Hepatocyte (in vitro differentiated cells): ENCODE measurements at places on chromosomes 5 and 9. TPM values are rescaled to one million over a fixed set of nuclear protein-coding genes. Genes with fewer than 3 reads are reported as not detected.

The DPH7 gene
- total RNA-seq = 26.8 and 28.3 TPM in 2 replicates

The PSD2 gene
- not detected in 2 replicates for total RNA-seq

The TYRP1 gene
- total RNA-seq = 6.4 and 6.5 TPM in 2 replicates

The COL5A1 gene
- 163 and 342 TPM in 2 replicates for total RNA-seq

The EPB41L4A gene
- 11.4 and 12.9 TPM in 2 replicates for total RNA-seq

The CD72 gene
- total RNA-seq = 1.9 and 2.0 TPM in 2 replicates

- DNase-seq = peak; percentile 57
These were observed 16.1 kb downstream of the SNX18 start for GRCh38 chr5:54533541-54534190.

- DNase-seq = no peak
These were observed 513.6 kb downstream of the SLCO4C1 start for GRCh38 chr5:101782352-101783103.

GRCh38 chr5:34803974-34804732 lies 34.8 kb upstream of the TTC23L start:
- DNase-seq = no peak

DNA sequence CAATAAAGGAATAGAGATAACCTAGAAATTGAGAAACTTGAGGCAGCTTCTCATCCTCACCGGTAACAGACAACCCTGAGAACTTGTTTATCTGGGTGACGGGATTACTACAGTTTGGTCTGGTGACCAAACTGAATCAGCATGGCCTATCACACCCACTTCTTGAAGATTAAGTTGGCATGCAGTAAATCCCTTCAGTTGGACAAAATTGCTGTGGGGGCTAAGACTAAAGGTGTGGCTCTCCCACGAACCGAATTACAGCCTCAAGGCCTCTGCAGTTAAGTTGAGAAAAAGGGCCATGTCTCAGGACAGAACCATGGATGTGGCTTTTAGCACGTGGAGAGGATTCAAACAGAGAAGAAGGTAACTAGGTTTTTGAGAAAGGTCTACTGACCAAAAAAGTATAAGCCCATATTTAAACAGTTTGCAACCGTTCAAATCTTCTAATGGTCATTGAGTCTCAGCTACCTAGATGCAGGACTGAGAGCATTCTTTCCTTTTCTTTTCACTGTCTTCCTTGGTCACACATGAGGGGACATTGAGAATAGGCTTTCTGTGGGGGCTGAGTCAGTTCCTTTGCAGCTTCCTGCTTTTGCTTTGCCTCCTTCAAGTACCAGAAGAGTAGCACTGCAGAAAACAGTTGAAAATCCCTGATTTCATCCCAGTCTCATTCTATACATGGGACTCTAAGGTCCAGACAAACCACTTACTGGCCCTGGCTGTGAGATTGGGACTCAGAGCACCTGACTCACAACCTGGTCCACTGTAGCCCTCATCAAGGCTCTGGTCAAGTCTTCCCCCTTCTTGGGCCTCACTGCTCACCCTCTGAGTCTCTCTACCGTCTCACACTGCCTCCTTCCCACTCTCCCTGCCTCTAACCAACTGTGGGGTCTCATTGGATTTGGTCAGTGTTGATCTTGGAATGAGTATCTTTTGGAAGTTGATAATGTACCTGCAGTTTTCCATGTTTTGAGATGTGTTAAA lies 30.9 kb downstream of the PDE6A start:
- no peak for DNase-seq

DNA sequence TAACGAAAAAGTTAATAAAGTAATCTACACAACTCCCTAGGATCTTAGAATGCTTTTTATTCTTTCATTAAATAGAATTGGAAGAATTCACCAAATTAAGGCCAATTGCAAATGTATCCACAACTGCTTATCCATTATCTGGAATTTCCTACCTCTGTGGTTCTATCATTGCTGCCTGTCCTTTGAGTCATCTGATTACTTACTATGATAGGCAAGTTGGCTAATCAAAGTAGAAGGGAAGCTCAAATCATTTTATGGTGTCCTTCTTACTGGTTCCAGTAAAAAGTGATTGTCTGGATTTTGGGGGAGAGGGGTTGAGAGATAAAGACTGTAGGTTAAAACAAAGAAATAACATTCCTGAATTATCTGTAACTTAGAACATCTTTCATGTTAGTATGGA lies 161.4 kb upstream of the GNA14 start:
- no peak for DNase-seq

DNA sequence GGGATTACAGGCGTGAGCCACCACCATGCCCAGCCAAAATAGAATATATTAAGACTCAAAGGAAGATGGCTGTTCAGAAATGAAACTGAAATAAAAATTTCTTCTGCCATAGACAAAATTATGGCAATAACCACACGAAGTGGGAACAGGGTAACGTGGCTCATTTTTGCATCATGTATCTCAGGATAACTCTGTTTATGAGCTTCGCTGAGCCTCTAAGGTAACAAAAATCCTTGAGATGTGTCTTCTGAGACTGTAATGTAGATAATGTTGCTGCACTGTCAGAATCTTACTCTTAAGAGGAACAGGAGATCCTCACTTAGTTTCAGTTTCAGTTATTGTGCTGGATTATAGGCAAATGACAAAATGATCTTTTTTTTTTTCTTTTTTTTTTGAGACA lies 153.8 kb downstream of the GOLPH3 start:
- DNase-seq = no peak

- peak; percentile 41 for DNase-seq
These were observed 76.8 kb downstream of the STK10 start for GRCh38 chr5:172110921-172111851.

GRCh38 chr5:133738271-133738670 lies 125.9 kb upstream of the FSTL4 start:
- DNase-seq = no peak

DNA sequence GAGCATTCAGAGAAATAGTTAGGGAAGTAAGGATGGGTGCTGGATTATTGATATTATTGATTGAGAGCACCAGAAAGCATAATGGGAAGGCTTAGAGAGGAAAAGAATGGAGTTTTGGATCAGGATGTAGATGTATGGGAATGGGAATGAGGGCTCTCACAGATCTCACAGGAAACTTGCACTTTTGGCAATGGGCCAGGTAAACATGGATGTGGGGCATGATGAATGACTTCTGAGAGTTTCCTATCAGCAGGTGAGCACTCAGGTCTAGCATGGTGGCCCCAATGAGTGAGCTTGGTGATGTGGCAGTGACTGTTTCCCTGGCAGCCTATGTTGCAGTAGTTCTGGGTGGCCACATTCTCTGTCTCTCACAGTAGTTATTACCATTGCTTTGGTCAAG lies 283.8 kb downstream of the FBXL7 start:
- no peak for DNase-seq

GRCh38 chr9:134653259-134654009 lies 11.8 kb downstream of the COL5A1 start:
- DNase-seq = no peak

GRCh38 chr9:127751269-127752054 lies 16.4 kb upstream of the TOR2A start:
- DNase-seq = peak; percentile 64

- DNase-seq = no peak
These were observed 304.1 kb upstream of the PANK3 start for GRCh38 chr5:168883281-168883741.

DNA sequence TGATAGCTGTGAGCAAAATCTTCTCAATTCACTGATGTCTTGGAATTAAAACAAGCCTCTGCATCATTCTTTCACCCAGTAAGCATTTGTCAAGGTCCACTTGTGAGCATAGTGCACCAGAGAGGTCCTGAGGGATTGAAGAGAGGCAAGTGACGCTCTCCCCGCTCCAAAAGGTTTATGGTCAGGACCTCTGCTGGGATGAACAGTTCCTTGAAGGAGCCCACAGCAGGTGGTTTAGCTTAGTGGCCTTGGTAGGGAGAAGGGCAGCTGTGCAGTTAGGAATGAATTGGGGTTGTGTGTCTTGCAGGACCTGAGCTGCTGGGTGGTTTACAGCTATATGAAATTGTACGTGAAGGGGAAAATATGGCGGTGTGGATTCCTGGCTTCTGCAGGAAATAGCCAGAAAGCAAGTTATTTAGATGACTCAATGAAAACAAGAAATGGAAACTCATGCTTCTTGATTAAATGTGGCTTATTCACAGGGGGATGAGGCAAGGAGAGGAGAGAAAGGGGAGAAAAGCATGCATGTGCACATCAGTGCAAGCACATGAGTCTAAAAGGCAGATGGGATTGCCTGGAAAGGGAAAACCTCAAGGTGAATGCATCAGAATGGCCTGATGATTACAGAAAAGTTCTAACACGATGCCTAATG lies 42.0 kb downstream of the SUB1 start:
- DNase-seq = no peak

DNA sequence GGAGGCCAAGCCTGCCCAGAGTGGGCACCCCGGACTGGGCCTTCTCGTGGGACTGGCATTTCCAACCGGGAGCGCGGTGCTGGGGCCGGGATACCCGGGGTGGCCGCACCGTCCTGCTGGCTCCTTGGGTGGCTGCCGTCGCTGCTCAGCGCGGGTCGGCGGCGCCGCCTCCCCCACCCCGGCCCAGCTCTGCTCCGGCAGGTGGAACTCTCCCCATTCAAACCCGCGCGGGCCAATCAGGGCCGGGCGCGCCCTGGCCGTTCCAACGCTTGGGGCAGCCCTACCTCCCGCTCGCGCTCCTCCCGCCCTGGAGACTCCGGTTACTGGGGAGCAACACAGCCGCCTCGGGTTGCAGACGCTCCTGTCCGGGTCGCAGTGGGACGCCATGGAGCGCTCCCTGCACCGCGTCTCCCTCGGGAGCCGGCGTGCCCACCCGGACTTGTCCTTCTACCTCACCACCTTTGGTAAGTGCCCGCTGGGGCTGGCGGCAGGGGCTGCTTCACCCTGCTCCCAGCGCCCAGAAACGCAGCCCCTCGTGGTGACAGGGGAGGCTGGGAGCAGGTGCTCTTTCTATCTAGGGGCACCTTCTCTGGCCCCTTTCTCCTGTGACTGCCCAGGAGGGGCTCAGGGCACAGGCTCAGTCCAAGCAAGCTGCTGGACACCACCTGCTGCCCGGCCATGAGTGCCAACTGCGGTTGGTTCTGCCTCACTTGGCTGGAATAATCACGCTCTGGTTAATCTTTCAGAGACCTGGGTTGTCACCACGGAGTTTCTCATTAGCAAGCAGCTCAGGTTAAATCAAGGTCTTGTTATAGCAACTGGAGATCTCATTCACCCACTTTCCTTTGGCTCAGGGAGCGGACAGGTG lies at the start of gene RGS3:
Gene RGS3, plus strand, starts transcription at position 310 of the 868 bp plus-strand sequence. Its CDS starts 76 bp downstream, at position 386.
- DNase-seq = peak; percentile 75

DNA sequence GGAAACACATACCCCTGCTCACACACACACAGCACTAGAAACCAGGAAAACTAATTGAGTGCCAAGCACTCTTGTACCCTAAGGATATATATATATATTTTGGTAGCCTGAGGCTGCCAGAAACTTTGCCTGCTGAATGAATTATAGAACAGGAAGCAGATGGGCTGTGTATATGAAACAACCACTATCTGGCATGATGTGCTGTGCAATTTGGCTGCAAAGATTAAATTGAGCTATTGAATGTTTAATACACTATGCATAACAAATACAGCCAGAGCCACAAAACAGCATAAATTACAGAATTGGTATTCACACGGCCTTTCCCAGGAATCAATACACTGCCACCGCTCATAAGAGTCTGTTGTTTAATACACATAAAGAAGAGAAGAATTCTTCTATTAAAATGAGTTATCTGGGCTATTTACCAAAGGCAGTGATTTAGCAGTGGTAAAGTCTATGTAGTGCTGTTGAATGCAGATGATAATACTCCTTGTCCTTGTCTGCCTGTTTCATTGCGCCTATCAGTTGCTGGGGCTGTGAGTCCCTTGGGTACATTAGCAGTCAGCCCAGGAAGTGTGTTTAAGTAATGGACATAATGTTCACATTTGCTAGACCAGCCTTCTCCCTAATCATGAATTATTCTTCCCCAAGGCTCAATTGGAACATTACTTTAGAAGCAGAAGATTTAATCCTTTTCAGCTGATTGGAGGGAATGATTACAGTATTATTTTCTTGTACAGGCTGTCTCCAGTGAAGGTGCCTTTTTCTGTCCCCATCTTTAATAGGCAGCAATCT lies 294.3 kb downstream of the TLE1 start:
- peak; percentile 27 for DNase-seq

DNA sequence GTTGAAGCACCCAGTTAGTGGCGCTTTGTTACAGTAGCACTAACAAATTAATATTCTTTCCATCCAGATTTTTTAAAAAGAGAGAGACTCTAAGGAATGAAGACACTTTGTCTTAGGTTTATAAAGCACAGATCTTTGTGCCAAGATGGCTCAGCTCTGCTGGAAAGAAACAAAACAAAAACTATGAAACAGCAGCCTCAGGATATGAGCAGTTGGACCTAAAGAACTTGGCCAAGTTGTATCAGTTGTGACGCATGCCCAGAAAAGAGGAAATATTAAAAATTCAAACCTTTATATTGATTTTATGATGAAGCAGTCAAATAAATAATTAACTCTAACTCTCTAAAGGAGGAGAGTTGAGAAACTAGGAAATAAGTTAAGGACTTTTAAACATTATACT lies 427.2 kb downstream of the SPOCK1 start:
- no peak for DNase-seq

DNA sequence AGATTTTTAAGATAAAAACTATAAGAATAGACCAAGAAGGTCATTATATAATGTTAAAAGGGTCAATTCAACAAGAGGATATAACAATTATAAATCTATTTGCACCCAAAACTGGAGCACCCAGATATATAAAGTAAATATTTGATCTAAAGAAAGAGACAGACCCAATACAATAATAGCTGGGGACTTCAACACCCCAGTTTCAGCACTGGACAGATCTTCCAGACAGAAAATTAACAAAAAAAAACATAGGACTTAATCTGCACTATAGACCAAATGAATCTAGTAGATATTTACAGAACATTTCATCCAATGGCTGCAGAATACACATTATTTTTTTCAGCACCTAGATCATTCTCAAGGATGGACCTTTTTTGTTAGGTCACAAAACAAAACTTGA lies 331.9 kb downstream of the SPOCK1 start:
- DNase-seq = no peak

DNA sequence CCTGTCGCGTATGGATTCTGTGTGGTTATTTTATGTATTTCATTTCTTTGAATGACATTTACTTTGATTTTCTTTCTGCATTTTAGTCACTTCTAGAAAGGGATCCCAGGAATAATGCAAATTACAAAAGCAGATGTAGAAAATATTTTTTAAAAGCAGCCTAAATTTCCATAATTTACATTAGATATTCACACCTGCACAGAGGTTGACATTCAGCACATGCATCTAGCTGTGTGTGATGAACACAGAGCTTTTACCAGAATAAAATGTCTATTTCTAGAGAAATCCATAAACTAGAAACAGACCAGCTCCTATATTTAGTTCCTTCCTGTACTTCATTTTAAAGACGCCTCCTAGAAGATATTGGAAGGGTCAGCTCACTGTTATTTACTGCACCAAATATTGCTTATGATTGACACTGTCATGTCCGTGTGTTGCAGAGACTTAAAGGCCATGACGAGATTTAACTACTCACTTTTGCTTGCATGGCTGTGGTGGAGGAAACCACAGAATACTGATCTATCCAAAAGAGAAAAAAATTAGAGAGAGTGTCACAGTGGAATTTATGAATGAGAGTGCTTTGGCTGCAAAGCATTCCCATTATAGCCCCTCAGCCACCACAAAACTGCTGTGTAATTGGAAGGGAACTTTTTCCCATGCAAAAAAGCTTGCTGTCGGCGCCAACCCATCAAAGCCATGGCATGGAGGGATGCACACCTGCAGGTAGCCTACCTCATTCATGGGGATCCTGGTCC lies 58.1 kb downstream of the EBF1 start:
- no peak for DNase-seq
